Choroid plexus epithelial cell (primary cell): ENCODE measurements at places on chromosomes 1 and 21.

- no peak for DNase-seq
Measured at GRCh38 chr1:5751833-5752745, 240.1 kb downstream of the NPHP4 start.

GRCh38 chr1:201990427-201990826, 8.0 kb downstream of the RNPEP start:
- no peak for DNase-seq

GRCh38 chr1:193569096-193569982, 382.9 kb upstream of the B3GALT2 start:
- DNase-seq: peak; percentile 93

GRCh38 chr1:183696981-183697380, 43.9 kb upstream of the APOBEC4 start:
- DNase-seq: no peak

- DNase-seq: peak; percentile 61
Measured at GRCh38 chr1:8844501-8845006, 27.1 kb upstream of the RERE start.

- no peak for DNase-seq
Measured at GRCh38 chr1:190588424-190588823, 110.8 kb upstream of the BRINP3 start.

- DNase-seq: no peak
Measured at GRCh38 chr1:103509250-103509649, 16.2 kb upstream of the RNPC3 start.

DNA sequence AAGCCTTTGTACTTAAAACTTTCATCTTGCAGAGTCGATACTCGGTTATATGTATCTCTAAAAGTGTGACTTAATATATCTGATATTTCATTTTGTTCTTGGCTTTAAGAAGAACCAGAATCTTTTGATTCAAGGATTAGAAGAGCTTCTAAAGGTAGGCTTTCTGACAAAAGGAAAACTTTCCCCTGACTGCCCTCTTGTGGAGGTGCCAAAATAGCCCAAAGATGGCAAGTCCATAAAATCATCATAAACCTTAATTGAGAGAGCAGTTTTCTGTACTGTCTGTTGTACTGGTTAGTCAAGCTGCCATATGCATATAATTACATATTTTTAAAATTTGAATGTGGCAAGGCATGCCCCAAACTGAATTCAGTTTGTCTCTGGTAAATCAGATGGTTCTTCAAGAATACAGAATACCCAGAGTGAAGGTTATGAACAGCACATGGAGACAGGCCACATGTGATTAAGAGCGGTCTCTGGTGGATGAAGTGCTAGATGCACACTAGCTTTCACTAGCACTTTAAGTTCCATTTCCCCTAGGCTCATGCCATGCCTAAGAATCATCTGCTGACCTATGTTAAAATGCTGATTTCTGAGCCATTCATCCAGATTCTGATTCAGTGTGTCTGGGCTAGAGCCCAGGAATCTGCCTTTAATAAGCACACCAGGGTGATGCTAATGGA, 27.7 kb upstream of the ELAVL4 start:
- DNase-seq: peak; percentile 1

DNA sequence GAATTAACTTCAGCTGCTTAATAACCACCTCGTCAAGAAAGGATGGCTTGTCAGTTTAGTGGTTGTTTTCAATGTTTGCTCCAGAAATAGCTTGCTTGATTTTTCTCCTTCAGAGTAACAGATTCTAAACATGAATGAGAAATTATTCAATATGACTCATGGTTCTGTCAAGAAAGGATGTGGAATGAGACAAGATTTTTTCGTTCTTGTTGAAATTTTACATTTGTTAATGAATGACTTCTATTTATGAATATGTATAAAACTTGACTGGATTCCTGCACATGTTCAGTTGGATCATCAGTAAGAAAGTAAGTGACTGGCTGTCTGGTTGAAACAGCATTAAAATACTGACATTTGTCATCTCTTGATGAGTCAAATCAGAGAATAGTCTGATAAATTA, 38.3 kb downstream of the IFI44 start:
- DNase-seq: peak; percentile 24

DNA sequence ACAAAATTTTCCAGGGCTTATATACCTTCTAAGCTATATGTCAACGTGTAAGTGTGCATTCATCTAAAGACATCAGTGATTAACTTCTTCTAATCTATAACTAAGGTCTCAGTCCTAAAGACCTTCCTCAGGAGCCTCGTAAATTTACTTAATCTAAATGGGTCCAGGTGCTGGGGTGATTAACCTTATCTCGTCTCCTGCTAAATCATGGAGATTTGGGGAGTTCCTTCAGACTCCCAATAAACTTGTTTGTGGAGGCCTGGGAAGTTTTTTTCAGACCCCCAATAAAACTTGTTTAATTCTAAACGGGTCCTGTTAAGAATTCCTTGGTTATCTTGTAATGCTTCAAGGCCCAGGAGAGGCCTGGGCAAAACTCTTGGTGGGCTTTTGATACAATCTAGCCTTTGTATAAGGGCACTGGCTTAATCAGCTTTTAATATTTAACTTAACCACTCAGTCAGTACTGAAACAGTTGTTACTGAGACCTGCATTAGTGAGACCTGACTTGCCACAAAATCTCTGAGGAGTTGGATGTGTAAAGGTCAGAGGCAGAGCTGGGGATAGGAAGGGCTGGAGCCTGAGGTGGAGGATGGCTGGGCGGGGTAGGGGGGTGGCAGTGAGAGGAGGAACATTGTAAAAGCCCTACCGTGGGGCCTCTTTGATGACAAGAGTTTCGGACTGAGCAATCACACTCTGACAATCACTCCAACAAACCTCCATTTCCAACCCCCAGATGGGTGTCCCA, 6.2 kb upstream of the HMGCS2 start:
- DNase-seq: no peak
